T-helper 17 cell (primary cell): ENCODE measurements at places on chromosomes 2 and 18.

DNA sequence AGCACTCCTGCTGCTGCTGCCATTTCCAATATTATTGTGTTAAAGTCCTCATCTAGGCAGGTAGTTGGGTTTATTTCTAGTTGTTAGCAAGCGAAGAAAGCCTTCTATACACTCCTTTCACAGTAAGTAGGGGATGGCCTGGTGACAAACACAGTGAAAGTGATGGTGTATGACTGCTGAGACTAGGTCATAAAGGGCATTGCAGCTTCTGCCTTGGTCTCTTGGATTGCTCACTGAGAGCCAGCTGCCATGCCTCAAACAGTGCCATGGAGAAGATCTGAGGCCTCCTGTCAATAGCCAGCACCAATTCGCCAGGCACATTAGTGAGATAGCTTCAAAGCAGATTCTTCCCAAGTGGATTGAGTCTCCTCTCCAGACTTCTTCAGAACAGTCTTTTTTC is 27.6 kb upstream of the MSTN start:
- DNase-seq = no peak

DNA sequence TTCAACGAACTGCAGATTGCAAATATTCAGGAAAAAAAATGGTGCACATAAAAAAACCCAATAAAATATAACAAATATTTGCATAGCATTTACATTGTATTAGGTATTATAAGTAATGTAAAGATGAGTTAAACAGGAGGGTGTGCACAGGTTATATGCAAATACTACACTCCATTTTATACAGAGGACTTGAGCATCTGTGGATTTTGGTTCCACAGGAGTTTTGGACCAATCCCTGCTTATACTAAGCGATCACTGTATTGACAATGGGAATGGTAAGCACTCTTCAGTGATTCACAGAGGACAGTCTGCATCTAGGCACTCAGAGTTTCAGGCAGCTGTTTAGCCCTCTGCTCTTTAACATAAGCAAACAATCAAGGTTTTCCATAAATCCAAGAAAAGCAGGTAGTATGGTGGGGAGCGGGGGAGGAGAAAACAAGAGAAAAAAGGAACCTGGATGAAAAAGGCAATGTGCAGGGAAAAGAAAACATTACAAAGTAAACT is 206.0 kb upstream of the PARD3B start:
- DNase-seq = no peak

DNA sequence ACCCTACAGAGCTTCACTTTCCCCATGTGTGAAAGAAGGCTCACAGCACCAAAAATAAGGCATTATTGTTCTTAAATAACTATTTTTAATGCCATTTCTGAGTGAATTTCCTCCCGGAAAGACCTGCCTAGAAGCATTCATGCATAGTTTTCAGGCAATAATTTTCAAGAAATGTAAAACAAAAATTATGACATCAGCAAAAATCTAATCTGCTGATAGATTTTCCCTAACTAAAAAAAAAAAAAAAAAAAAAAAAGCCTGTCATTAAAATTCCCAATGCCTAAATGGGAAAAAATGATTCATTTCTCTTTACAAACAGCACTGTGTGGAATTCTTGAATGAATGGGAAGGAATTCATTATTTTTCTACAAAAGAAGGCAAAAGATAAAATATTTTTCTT is 35.4 kb downstream of the ABCB11 start:
- no peak for DNase-seq

- no peak for DNase-seq
These were observed 35.8 kb upstream of the INHBB start for GRCh38 chr2:120310136-120310535.

DNA sequence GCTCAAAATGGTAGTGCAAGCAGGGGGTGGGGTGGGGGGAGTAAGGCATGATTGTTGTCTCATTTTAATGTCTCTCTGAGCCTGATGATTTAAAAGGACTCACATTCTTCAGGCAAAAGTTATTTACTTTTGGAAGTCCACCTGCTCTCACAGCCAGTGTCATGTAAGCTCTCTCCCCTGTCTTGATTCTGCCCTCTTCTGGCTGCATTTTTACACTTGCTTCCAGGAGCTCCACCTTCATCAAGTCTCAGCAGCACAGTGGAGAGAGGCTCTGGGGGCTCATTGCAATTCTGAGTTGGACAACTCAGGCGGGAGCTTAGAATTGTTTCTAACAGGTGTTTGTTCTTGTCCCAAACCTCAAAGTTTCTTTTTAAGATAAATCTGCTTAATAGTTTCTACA is 39.2 kb downstream of the GNAL start:
- DNase-seq = no peak

DNA sequence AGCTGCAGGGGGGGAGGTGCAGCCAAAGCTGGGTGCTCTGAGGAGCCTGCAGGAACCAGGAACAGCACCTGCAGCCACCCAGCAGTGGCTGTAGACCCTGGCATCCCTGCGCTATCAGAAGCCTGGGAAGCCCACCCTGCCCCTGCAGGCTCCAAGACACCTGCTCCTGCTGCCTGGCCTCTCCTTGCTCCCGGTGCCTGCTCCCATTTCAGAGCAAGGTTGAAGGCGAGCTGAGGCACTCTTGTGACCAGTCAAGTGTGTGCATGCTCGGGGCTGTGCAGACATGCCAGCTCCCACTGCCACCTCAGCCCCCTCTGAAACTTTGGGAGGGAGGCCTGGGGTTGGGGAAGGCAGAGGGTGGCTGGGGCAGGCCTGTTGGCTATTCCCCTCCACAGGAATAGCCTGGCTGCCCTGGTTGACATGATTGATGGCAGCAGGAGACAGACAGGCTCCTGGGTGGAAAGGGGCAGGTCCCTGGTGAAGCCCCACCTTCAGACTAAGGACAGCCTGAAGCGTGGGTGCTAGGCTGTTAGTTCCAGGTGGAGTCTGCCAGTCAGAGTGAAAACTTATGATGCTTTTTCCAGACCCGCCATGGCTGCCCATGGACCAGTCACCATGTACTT is 151.4 kb downstream of the MBD5 start:
- no peak for DNase-seq

DNA sequence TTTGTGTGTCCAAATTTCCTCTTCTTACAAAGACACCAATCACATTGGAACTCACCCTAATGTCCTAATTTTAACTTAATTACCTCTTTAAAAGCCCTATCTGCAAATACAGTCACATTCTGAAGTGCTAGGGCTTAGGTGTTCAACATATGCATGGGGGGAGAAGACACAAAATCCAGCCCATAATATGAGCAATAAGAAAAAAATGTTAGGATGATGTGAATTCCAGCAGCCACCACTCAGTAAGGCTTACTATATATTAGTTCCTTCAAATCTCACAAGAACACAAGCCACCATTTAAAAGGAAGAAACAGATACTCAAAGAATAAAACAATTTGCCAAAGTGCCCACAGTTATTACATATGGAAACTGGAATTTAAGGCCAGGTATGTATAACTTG is 285.7 kb downstream of the EPHA4 start:
- DNase-seq = no peak

DNA sequence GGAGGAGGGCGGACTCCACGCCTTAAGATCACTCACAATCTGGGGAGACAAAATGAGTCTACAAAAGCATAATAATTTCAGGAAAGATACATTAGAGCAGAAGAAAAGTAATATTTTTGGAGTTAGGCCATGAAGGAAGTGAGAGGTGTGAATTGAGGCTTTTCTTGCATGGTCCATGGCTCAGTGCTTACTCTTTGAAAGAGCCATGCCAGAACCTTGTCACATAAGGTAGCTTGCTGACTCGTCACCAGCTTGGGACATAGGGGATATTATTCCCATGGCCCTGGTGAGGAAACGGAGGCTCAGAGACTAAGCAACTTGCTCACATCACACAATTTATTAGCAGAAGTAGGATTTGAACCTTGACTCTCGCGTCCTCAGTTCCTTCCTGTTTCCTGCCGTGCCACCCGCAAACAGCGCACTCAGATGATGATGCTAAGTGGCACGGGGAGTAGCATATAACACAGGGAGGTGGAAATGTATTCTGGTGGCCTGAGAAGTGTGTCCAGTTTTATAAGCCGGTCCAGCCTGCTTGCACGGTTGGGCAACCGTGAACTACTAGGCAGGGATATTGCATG is 312.2 kb upstream of the EPAS1 start:
- no peak for DNase-seq

DNA sequence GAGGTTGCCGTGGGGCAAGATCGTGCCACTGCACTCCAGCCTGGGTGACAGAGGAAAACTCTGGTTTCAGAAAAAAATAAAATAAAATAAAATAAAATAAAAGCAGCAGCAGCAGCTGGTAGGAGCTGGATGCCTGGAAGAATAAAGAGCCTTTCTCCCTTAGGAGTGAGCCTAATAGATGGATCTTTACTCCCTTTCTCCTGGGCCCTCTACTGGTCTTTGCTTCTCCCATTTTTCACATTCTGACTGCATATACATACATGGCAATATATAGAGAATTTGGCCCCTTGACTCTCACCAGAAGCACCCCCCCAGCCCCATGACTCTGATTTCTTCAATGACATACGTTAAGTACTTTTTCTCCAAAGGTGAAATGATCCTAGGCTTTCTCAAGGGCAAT is 9.8 kb upstream of the MALT1 start:
- DNase-seq = no peak

GRCh38 chr2:33442528-33443079 is 33.8 kb upstream of the RASGRP3 start:
- DNase-seq = no peak

- DNase-seq = no peak
These were observed 4.8 kb upstream of the TMEM37 start for GRCh38 chr2:119426801-119427395.

GRCh38 chr2:204109681-204110080 is 173.1 kb downstream of the ICOS start:
- no peak for DNase-seq

DNA sequence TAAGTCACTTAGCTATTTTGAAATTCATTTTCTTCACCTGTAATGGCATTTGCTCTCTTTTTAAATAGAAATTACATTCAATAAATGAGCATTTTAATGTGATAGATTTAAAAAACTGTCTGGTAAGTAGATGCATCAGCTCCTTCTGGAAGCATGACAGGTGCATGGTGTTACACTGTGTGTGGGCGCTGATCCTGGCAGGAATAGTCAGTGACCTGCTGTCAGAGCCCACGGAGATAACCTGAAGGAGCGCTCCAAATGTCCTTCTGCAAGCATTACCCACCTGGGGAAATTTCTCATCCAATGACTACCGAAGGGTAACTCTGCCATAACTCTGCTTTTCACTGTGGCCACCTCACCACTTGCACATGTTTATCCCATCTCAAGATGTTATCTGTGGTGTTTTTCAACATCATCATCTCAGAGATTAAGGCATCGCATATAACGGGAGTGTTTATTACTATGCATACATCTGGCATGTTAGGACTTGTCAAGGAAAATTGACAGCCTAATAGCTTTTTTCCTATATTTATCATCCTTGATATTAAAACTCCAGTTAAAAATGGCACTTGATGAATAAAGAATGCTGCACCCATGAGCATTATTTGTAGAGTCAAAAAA is 637.3 kb downstream of the ERBB4 start:
- no peak for DNase-seq

DNA sequence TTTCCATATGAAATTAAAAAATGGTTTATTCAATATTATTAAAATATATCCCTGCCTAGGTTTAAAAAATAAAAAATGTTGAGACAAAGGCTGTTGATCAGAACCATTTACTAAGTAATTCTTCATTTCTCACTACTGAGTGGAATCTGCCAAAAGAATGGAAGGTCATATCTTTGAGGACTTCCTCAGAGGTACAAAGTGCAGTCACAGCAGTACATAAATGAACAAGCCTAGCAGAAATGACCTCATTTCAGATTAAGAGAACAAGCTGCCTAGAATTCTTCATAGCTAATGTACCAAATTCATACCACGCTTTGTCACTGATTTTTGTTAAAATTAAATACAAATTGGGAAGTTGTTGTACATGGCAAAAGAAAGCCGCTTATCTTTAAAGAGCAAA is 318.9 kb upstream of the TFPI start:
- DNase-seq = no peak

DNA sequence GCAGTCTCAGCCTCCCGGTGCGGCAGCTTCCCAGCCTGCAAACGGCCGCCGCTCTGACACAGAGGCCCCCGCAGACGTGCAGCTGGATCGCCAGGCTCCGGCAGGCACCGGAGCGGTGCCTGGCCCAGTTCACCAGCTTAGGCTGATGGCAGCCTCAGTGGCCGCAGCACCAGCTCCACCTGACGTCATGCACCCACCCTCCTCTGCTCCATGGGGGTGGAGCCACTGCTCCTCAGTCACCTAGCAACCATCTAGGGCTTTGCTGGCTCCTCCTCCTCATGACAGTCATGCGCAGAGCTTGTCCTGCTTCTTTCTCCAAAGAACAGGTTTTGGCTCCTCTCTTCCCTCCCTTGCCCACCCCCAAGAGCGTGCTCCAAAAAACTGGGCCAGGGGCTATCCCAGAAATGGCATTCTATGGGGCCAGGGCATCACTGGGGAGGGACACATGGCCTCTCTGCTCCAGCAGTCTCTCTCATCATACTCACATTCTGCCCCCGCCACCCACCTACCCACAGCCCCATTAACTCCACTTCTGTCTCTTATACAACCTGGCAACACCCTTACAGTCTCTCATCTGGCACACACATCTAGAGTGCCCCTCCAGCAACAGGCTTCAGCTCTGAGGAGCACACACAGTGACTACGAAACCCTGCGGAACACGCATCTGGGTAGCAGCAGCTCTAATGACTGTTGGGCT is 5.5 kb downstream of the DCTN1 start:
- no peak for DNase-seq

DNA sequence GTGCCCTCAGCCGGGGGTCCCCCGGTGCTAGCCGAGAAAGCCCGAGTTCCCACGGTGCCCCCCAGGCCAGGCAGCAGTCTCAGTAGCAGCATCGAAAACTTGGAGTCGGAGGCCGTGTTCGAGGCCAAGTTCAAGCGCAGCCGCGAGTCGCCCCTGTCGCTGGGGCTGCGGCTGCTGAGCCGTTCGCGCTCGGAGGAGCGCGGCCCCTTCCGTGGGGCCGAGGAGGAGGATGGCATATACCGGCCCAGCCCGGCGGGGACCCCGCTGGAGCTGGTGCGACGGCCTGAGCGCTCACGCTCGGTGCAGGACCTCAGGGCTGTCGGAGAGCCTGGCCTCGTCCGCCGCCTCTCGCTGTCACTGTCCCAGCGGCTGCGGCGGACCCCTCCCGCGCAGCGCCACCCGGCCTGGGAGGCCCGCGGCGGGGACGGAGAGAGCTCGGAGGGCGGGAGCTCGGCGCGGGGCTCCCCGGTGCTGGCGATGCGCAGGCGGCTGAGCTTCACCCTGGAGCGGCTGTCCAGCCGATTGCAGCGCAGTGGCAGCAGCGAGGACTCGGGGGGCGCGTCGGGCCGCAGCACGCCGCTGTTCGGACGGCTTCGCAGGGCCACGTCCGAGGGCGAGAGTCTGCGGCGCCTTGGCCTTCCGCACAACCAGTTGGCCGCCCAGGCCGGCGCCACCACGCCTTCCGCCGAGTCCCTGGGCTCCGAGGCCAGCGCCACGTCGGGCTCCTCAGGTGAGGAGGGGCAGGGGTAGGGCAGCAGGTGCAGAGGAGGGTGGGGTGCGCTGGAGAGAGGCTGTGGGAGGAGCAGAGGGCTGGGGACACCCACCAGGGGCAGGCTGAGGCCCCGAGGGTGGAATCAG is 14.1 kb upstream of the GMPPA start:
- no peak for DNase-seq

DNA sequence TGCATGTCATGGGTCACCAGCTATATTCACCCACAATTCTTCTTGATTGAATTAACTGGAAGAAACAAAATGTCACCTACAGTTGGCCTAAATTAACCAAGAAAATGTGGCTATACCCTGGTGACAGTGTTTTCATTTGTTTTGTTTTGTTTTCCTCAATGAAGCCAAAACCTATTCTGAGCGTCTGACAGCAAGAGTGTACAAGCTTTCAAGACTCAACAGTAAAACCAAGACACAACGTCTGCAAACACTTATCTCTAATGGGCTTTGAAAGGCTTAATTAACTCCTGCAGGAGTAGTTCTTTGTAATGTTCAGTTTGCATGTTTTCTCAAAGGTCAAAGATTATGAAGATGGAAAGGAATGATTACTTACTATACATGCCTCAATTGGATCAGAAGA is 827.6 kb upstream of the KLHL29 start:
- DNase-seq = no peak
